A673 (cell line): ENCODE measurements at places on chromosomes 3 and 15.

GRCh38 chr3:143840636-143841035 lies 7.6 kb downstream of the SLC9A9 start:
- DNase-seq = no peak

DNA sequence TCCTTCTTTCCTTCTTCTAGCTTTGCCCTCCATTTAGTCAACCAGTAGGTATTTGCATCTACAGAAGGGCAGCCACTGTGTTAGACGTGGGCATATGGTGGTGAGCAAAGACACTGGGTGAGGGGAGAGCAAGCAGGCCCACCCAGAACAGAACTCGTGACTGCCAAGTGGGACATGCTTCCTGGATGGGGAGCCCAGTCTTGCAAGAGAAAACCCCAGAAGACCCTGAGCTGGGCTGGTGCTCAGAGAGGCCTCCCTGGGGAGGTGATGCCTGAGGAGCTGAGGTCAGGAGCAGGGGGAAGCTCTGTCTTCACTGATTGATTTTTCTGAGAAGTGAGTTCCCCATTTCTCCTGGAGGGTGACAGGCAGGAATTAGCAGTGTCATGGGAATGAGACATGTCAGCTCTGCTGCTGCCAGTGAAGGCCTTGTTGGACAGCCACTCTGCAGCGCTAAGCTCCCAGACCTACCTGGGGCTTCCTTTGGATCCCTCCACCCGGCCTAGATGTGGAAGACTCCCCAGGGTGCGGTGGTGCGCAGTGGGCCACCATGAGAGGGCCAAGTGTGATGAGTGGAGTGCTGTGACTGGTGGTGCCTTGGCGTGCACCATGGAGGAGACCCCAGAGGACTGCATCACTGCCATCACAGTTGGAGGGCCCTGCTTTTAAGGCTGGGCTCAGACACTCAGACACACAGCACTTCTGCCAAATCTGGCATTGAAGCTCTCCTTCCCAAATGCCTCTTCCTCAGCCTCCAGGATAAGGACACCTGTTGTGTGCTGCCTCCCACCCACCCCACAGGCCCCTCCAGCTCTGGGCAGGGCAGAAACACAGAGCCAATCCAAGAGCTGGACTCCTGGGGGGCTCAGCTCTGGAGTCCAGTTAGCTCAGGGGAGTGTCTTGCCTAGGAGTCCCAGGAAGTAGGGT lies 40.0 kb upstream of the TOPBP1 start:
- no peak for DNase-seq

GRCh38 chr15:86278586-86278985 lies 198.9 kb downstream of the AGBL1 start:
- no peak for DNase-seq

- peak; percentile 23 for DNase-seq
Observed at GRCh38 chr3:66904831-66905493, 93.1 kb upstream of the KBTBD8 start.

DNA sequence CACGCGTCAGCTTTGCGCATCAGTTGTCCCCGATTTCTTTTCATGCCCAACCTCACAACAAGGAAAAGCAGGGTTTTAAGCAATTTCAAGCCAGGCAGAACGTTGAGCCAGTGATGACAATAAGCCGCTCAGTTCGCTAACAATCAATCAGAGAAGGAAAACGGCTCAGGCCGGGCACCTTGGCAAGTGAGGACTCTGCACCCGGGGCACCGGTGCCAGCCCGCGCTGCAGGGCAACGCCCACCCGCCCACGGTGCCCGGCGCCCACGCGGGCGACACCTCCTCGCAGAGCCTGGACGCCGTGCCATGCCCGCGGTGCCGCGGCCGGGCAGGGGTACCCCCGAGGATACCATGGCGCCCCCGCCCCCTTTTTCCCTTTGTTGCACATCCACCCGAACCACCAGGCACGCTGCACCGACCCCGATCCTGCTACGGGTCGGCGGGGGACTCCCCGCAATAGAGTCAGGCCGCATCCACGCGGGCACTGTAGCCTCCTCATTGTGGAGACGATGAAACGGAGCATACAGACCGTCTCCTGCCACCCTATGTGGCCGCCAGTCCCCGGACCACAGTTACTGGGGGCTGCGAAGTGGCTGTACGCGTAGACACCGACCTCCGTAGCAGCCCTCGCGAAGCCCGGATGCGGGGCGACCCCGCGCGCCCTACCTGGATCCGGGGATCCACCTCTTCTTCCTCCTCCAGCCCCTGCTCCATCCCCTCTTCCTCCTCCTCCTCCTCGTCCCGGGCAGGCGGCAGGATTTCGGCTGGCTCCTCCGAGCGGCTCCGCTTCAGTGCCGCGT lies 581 bp downstream of the SH3BP5 start:
- DNase-seq = peak; percentile 66

- DNase-seq = peak; percentile 40
Observed at GRCh38 chr3:177358977-177359592, 161.8 kb upstream of the TBL1XR1 start.

GRCh38 chr3:23748398-23749110 lies 57.2 kb upstream of the UBE2E1 start:
- DNase-seq = peak; percentile 68

GRCh38 chr3:191329654-191330529 lies at the start of gene UTS2B:
UTS2B (minus strand) TSS chr3:191330526; CDS start chr3:191282189, 48,337 bp downstream.
- peak; percentile 69 for DNase-seq

- no peak for DNase-seq
Observed at GRCh38 chr3:126112531-126113237, 28.8 kb upstream of the SLC41A3 start.

GRCh38 chr15:91928675-91929074 lies 75.2 kb downstream of the SLCO3A1 start:
- no peak for DNase-seq

DNA sequence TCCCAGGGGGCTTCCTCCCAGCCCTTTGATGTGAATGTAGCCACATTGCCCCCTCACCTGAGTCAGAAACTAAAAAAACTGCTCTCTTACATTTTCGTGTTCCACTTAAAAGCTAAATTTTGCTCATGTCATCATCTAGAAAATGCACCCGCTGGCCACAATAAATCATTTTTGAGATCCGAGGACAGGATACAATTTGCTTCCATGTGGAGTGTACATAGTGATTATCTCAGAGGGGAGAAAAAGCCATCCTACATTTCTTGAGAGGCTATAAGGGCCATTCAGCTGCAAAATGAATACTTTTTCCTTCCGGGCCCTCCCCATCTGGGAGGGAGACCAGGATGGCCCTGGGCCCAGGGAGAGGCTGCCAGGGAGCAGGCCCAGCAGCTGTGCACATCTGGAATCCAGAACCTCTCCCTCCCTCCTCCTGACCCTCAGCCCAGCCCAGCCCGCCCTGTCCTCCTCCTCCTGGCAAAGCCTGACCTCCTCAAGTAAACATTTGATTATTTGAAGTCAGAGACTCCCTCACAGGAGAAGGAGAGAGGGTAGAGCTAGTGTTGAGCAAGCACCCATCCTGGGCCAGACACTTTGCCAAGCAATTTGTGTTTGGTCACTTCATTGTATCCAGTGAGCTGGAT lies 59.1 kb downstream of the CORO2B start:
- no peak for DNase-seq

DNA sequence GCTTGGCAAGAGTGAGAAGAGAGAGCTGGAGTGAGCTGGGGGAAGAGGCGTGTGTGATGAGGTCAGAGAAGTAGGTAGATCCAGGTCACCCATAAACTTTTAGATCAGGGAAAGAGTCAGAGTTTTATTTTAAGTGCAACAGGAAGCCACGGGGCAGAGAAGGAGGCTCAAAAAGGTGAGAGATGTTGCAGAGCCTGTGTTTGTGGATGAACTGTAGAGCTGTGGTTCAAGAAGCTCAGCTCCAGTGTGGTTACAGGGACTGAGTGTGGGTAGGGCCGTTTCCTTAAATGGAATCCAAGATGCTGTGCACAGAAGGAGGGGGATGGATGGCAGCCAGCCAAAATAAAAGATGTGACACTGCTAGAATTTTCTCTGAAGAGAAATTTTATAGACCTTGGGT lies 337.2 kb downstream of the SATB1 start:
- no peak for DNase-seq

DNA sequence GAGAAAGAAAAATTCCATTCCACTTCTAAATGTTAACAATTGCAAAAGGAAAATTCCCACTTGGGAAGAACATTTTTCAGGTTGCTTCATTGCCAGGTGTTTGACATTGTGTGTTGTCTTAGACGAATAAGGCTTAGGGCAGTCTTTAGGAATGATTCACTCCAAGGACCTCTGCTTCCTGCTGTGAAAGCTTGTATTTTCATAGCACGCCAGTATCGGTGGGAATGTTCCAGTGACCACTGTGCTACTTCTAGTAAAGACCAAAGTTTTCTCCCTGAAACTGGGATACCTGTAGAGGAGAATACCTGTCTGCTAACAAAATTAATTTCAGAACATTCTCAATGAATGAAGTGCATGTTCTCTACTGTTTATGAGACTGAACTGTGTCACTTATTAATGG lies 64.1 kb downstream of the CDIN1 start:
- no peak for DNase-seq
